ENCODE measurements at places on chromosomes 13 and 19. TPM values are rescaled to one million over a fixed set of nuclear protein-coding genes. Genes with fewer than 3 reads are reported as not detected.
A peak's percentile ranks its signal among the peaks of the same experiment; 100 is the strongest.

GRCh38 chr13:105363261-105364190 is 1171.9 kb downstream of the EFNB2 start:
- DNase-seq: no peak

DNA sequence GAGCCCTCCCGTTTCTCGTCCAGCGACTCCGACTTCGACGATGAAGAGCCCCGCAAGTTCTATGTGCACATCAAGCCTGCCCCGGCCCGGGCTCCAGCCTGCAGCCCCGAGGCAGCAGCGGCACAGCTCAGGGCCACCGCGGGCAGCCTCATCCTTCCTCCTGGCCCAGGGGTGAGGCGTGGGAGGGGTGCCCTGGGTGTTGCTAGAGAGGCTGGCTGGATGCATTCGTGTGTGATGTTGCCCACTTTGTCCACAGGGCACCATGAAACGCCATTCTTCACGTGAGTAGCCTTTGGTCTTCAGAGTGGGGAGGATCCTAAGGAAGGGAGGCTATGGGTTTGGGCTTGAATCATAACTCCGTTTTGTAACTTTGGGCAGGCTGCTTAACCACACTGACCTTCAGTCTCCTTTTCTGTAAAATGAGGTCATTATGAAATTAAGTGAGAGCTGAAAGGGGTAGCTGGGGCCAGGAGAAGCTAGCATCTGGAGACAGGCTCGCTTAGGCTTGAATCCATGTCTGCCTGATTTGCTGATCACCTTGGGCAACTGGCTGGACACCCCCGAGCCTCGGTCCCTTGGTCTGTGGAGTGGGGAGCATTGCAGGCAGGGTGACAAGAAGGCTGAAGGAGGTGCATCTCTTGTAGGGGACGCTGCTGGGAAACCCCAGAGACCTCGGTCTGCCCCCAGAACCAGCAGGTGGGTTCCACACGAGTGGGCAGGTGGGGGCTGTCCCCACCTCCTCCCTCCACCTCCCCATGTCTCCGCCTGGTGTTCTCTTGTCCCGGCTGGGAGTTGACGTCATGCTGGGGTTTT is 18.7 kb upstream of the B3GNT3 start:
- no peak for DNase-seq

GRCh38 chr19:9381361-9381785 is 18.6 kb downstream of the ZNF177 start:
- no peak for DNase-seq

GRCh38 chr13:93499991-93500390 is 273.4 kb downstream of the GPC6 start:
- no peak for DNase-seq

DNA sequence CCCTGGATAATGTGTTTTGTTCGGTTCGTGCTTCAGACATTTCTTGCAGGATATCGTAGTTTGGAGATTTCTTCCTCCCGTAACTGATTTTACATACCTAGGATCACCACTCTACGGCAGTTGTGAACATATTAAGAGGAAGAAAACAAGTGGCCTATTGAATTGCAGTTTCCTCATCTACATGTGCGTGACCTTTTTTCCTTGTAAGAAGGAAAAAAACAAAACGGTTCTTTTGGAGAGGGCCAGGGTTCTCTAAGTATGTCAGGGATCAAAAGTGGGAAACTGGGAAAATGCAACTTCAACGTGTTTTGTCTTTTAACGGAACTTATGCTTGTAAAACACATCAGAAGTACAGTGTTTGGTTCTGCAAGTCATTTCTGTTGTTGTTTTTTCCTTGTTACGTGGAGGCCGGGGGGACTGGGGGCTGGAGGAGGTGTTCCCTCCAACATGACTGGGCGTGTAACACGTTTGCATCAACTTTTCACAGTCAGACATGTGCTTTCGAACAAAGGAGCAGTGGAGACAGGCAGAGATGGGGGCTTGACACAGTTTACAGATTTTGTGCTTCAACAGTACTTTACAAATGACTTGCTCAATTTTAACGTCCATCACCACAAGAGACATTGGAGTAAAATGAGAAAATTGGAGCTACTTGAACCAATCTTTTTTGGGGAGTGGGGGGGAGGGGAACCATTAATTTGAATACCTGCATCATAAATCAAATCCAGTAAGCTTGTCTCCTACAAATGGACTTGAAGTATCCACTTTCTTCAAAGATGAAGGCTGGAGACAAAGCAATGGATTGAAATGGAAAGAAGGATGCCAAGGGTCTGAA is 3.8 kb downstream of the ZC3H4 start:
- no peak for DNase-seq

DNA sequence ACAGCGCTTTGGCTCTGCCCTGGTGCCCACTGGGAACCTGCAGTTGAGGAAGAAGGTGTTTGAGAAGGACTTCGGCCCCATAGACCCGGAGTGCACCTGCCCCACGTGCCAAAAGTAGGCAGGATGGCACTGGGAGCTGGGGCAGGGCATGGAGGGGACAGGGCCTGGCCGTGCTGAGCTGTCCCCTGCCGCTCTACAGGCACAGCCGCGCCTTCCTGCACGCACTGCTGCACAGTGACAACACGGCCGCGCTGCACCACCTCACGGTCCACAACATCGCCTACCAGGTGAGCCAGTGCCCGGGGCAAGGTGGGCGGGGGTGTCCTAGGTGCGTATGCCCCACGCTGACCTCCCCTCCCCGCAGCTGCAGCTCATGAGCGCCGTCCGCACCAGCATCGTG is 5.1 kb upstream of the DNM2 start:
- DNase-seq: no peak

DNA sequence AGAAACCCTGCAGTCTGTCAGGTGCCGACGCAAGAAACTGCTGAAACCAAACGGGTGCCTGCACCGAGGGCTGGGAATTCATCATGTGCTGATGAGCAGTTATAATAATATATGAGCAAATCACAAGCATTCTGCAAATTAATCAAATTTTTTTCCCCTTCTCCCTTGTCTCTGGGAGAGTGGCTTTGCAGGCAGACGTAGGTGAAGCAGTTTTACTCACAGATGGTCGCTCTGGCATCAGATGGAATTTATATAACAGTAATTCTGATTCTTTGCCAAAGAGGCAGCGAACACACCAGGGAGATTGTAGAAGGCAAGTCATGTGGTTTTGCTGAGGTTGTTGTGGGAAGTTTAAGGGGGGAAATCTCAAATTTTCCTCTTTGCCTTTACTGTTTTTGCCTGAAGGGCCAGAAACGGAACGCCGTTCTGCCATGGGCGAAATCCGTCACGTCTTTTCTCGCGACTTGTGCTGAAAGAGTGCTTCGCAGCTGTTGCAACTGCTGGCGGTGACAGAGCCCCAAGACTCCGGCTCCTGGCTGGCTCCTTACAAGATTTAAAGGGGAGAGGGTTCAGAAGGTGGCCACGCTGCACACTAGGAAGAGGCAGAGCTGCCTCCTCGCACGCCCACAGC is 320.1 kb downstream of the ZNF536 start:
- no peak for DNase-seq

DNA sequence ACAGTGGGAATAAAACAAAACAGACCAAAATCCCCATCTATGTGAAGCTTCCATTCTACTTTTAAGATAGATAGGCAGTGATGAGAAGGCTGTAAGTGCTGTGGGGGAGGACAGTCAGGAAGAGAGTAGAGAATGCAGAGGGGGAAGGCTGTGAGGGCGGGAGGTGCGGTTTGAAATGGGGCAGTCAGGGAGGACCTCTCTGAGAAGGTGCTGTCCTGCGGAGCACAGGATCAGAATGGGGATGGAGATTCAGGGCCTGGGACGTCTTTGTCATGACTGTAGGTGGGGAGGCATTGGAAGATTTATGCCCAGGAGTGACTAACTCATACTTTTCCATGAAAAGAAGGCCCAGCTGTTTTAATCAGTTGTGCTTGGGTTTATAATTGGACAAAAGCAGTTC is 3.9 kb upstream of the GPR183 start:
- DNase-seq: no peak

DNA sequence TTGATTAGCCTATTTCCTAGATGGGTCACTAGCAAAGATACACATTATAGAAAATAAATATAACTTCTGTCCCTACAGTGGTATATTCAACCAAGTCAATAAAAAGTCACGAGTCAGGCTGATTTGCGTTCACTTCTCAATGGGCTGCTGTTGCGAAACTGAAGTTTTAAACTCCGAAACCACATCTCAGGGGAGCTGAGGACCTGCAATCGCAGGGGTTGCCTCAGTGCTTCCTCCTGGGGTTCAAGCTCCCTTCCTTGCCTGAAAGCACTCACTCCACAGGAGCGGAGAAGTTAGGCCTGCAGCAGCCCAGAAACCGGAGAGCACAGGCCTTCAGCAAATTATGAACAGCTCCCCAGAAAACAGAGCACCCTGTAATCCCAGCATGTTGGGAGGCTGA is 39.6 kb downstream of the RAB20 start:
- no peak for DNase-seq

- peak; percentile 90 for DNase-seq
Observed at GRCh38 chr19:16078759-16079707, 2.7 kb downstream of the TPM4 start.

DNA sequence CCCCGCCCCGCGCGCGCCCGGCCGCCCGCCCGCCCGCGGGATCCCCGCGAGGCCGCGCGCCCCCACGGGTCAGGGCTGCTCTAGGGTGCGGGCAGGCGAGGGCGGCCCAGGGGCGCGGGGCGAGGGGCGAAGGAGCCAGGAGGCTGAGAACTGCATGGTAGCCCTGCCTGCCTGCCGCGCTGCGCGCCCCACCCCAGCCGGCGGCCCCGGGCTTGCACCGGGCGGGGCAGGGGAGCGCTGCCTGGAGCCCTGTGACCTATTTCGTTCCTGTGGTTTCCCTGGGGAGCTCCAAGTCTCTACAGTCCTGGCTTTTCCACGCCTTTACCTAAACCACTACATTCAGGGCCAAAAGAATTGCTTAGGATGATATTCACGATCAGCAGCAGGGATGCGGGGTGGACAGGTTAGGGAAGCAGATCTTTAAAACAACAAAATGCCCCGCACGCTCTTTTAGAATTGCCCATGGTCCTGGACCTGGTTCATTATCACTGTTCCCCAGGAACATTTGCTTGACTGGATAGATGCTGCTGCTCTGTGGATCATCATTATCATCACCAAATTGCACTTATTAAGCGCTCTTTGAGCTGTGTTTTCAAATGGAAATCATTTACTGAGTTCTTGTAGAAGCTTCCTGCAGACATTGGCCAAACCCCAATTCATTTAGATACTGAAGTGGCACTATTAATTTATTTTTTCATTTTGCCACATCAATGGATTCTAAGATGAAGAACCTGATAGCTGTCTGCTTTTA is 421 bp upstream of the GPR12 start:
- no peak for DNase-seq

CGB5 gene
- 0.20 TPM for polyA plus RNA-seq

CLC gene
- 1.5 TPM for polyA plus RNA-seq

DHDH gene
- polyA plus RNA-seq: 11.6 TPM

SHANK1 gene
- polyA plus RNA-seq: 6.5 TPM

ZNF208 gene
- 2.7 TPM for polyA plus RNA-seq

UGGT2 gene
- 32.2 TPM for polyA plus RNA-seq
